ENCODE measurements at places on chromosomes 13 and 19. TPM values are rescaled to one million over a fixed set of nuclear protein-coding genes. Genes with fewer than 3 reads are reported as not detected.

DNA sequence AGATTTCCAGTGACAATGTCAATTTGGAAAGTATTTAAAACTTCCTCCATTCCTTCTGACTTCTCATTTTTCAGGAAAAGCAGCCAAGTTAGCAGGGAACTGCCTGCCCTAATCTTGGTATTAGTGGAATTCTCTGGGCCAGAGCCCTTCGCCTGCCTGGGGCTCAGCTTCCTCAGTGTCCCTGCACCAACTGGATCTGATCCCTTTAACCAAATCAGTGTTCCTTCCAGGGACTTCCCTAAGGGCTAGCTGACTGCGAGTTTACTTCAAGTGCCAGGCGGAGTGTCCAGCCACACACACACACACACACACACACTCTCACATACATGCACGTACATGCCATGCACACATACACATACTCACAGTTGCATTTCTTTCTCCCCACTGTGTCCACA lies 20.0 kb downstream of the RAB20 start:
- peak; percentile 78 for DNase-seq

DNA sequence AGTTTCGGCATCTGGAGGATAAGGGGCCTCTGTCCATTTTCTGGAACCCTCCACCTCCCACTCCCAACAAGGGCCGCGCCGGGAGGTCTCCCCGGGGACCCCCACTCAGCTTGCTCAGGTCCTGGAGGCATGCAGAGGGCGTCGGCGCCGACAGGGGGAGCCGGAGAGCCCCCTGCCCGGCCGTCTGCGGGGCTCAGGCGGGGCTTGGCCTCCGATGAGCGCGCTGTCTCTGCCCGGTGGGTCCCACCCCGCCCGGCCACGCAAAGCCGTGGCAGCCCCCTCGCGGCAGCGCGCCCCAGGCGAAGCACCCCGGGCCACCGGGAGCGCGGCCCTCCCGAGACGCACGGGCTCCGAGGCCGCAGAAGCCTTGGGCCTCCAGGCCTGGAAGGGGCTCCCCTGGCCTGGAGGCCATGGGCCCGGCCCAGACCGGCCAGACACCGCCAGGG lies 149.7 kb upstream of the ZNF536 start:
- DNase-seq, result no peak

DNA sequence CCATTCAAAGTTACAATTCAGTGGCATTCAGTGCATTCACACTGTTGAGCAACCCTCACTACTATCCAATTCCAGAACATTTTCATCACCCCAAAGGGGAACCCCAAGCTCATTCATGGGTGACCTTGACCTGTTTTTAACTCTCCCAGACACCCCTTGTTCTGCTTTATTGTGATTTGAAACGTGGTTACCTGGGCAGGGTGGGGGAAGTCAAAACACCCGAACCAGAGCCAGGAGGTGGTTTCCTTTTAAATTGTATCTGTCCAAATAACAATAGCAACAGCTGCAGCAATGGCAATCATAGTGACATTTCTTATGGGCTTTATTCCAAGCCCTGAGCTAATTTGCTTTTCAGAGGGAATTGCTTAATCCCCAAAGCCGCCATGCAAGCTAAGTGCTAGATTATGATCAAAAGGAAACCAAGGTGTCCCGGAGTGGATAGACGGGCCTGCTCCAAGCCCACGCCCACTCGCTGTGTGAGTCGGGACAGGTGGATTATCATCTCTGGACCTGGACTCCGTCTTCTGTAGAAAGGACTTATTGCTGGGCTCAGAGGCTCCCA lies 6.1 kb downstream of the PTGIR start:
- no peak for DNase-seq

- peak; percentile 69 for DNase-seq
These were observed 23.0 kb downstream of the TUBA3C start for GRCh38 chr13:19158526-19159174.

GRCh38 chr13:51714663-51715168 lies 89.2 kb downstream of the DHRS12 start:
- no peak for DNase-seq

DNA sequence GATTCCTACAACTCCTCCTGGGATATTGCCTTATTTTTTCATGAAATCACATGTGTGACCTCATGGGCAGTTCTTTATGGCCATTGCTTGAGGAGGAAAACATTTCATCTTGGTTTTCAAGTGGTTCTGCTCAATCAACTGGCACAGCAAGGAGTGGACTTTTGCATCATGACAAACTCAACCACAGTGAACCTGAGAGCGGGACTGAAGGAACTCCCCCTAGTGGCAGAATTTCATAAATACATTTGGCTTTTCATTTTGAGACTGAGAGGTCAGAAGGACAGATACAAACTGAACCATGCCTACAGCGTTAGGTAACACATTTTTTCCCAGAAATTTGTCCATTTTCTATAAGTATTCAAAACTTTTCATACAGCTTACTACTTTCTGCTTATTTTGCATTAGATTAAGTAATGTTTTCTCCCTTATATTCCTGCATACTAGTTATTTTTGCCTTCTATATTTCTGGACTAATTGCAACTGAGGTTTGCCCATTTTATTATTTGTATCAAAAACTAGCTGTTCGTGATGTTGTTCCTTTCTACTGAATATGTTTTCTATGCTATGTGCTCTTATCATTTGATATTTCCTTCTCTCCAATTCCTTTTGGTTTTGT lies 13.4 kb upstream of the SIGLEC12 start:
- no peak for DNase-seq

- peak; percentile 49 for DNase-seq
These were observed 79.2 kb downstream of the SIPA1L3 start for GRCh38 chr19:37986048-37986750.

- DNase-seq, result no peak
These were observed 13.7 kb upstream of the FCER2 start for GRCh38 chr19:7715671-7716070.

GRCh38 chr13:20994441-20994821 lies 67.0 kb downstream of the LATS2 start:
- DNase-seq, result no peak

DNA sequence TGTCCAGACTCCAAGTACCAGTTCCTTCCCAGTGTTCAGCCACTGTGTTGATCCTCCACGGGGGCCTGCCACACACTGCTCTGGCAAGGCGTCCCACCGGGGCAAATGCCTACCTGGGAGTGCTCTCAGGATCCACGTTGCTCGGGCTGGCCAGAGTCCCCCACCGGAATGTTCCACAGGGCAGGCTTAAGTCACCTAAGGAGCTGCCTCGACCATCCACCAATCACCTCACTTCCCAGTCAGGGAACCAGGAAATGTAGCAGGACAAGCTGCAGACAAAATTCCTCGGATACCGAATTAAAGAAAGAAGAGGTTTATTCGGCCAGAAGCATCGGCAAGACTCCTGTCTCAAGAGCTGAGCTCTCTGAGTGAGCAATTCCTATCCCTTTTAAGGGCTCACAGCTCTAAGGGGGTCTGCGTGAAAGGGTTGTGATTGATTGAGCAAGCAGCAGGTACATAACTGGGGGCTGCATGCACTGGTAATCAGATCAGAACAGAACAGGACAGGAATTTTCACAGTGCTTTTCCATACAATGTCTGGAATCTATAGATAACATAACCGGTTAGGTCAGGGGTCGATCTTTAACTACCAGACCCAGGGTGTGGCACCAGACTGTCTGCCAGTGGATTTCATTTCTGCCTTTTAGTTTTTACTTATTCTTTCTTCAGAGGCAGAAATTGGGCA lies 56.9 kb upstream of the EDNRB start:
- DNase-seq, result no peak

DNA sequence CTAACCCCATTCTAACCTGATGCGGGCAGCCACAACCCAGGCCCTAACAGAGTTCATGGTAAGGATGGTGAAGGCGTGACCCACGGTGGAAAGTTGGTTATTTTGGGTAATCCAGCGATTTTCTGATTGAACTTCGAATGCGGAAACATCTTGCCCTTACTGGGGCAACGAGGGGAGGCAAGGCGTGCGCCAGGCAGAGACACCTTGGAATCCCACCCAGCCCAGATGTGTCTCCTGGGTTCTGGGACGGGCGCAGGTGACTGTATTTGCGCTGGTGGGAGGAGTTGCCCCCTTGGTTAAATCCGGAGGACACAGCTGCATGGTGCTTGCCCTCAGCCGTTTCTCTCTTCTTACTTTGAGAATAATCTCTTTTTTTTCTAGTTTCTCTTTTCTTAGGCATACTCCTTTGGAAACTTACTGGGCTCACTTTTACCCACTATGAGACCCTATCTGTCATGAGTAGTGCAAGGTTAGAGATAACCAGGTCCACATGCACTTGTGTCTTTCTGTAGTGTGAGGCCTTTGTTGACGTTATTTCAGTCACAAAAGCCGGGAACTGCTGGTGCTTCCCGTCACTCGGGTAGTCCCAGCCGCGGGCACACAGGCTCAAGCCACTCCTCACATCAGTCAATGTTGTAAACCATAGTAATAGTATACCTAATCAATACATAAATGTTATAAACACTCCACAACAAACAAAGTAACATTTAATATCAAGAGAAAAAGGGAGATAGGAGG lies 81.5 kb downstream of the ATP11A start:
- peak; percentile 60 for DNase-seq

DNA sequence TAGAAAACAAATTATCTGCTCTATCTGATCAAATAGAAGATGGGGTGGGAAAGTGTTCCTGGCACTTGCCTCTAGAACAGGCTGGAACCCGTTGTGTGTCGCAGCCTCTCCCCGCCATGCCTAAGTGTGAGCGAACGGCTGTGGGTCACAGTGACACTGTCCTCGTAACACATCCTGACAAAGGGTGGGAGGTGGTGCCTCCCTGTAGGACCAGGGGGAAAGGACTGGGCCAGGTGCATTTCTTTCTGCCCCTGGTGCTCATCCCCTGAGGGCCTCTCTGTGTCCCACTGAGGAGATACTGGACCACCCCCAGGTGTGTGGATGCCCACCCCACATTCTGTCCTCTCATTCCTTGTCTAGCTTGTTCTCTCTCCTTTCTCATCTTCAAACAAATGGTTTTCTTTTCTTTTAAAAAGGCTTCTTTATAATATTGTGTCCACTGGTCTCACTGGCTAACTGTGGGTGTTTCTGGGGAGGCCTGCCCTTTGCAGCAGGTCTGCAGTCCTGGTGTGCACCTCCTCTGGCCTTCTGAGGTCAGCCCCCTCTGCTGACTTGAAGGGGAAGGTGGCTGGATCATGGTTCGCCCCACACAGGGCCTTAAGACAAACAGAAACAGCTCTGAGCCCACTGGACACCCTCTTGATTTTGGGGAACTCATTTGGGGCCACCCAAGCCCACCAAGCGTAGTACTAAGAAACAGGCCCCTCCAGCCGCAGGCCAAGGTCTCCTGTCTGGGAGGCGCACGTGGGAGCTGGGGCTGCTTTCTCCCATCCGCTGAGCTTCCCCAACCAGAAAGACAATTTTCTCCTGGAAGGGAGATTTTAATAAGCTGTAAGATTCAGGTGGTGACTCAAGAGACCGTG lies 152.5 kb upstream of the SOX1 start:
- peak; percentile 52 for DNase-seq

DNA sequence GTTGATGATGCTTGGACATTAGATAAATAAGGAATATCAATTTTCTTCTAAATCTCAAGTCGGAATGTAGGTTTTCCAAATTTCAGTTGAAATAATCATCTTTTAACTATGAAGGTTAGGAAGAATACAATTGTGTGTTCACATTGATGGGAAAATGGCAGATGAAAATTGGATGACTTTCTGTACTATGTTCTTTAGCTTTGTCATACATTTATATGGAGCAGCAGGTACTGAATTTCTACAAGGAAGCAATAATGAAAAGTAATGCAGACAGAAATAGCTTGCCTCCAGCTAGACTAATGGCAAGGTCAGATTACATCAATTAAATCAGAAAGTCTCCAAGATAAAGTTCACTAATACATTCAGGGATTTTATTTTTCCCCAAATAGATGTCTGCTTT lies 1423.7 kb upstream of the PCDH20 start:
- no peak for DNase-seq

DNA sequence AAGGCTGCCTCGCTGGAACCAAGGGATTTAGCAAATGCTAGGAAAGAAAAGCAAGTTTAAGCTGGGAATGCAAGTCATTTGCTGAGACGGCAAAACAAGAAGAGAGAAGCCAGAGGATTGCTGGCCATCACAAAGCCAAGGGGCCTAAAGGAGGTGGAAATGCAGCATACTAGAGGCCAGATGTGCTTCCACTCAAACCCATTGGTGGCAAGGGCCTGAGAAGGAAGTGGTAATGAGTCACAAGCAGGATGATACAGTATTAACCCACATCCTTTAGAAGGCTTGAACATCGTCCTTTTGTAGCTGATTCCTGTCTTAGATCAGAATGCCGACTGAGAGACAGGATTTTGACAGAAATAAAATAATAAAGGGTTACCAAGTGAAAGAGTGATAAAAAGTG lies 68.2 kb downstream of the ITGBL1 start:
- no peak for DNase-seq

- DNase-seq, result no peak
These were observed 4.9 kb downstream of the ARHGEF1 start for GRCh38 chr19:41887711-41888382.

DNA sequence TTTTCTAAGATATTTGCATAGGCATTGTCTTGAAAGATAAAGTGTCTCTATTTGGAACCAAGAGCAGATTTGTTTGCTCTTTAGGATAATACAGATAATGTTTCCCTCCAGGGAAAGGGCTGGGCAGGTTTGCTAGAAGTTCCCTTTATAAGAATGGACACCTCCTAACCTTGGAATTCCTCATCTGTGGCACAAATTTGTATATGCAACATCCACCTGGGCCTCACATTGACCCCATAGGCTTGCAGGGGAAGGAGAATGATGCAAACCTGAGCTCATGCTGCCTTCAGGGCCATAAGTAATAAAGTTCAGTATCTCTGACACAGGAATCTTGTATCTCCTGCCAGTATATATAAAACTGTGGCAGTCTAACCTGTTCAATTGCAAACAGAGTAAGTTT lies 508.4 kb upstream of the MIR17HG start:
- DNase-seq, result no peak

The HIPK4 gene
- total RNA-seq, result 0.29 TPM

The NANOS3 gene
- total RNA-seq, result 1.00 TPM

The ZNF709 gene
- total RNA-seq, result 3.0 TPM

The MBD3L3 gene
- total RNA-seq, result not detected

The ZNF583 gene
- total RNA-seq, result 9.6 TPM

The PDE4C gene
- total RNA-seq, result 0.90 TPM

The SOX21 gene
- total RNA-seq, result 0.10 TPM

The FAM83E gene
- not detected for total RNA-seq

The ZNF235 gene
- total RNA-seq, result 3.6 TPM

The CAMSAP3 gene
- not detected for total RNA-seq

Data from posterior vena cava (tissue), 2 donors.